ENCODE measurements at places on chromosomes 1 and 21.

- DNase-seq = no peak
Measured at GRCh38 chr21:17506951-17507350, 5.9 kb upstream of the CXADR start.

DNA sequence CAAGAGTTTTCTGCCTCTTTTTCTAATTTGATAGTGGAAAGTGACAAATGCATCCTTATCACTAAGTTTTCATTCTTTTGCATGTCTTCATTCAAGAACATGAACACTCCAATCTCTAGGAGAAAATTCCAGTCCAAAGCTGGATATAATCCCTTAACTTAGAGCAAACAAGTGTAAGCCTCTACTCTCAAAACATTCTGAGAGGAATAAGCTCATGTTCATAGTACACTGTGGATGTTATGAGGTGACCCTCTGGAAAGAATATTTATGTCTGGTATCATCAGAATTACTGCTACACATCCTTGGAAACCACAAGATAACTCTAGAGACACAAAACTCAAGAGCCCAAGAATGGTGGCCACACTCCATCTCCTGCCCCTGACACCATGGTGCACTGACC, 15.1 kb downstream of the SIPA1L2 start:
- DNase-seq = no peak

GRCh38 chr1:5576011-5576672, 416.1 kb downstream of the NPHP4 start:
- DNase-seq = no peak

GRCh38 chr1:5811419-5811818, 180.8 kb downstream of the NPHP4 start:
- no peak for DNase-seq

GRCh38 chr1:223010582-223011504, 132.2 kb downstream of the TLR5 start:
- peak; percentile 31 for DNase-seq

GRCh38 chr1:61261595-61261994, 179.2 kb downstream of the NFIA start:
- DNase-seq = no peak

DNA sequence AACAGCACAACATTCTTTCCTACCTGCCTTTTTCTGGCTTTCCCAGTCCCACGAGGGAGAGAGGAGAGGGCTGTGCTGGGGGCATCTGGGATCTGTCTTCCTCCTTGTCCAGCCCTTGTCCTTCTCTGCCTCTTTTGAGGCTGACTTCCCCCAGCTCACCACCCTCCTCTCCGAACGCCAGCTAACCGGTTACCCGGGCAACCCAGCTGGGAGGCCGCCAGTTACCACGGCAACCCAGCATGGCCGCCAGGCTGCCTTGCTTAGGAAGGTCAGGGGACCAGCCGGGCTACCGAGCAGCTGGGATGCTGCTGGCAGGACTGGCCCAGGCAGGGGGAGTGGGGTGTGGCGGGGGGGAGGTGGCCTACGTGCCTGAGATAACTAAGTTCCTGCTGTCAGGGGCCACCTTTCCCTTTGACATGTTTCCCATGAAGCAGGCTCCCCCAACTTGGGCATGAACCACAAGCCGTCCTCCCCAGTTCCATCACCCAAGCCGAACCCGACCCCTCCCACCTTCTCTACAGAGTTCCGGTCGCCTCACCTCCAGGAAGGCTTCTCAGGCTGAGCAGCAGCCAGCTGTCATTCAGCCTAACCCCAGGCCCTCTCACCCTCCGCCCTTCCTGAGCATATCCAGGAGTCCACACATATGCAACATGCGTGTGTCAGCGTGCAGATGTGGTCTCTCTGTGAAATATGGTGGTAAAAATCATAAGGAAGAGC, 8.7 kb downstream of the PLEKHA6 start:
- peak; percentile 48 for DNase-seq

DNA sequence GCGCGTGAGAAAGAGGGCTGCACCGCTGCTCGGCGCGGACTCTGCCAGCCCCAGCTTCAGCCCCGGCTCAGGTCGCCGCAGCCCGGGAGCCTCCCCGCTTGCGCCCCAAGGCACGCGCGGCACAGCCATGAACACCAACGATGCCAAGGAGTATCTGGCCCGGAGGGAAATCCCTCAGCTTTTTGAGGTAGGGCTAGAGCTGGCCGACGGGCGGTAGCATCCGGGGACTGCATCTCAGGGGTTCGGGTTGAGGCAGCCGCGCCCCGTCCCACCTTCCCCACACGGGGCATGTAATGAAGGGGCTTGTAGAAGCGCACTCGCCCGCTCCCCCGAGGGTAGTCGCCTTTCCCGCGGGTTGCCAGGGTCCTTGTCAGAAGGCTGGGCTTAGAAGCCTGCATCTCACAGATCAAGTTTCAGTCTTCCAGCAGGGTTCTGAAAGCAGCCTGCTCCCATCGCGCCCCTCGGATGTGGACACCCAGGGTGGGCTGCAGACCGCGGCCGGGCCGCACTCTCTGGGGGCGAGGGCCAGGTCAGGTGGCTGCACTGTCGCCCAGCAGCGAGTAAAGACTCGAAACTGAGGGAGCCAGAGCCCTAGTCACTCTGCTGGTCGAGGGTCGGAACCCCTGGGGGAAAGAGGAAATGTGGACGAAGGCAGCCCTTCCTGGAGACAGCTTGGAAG, 507 bp downstream of the AK5 start:
- DNase-seq = peak; percentile 53

- no peak for DNase-seq
Measured at GRCh38 chr1:38730511-38731397, 128.8 kb downstream of the RRAGC start.

GRCh38 chr1:208031316-208031931, 120.5 kb upstream of the CD34 start:
- no peak for DNase-seq

DNA sequence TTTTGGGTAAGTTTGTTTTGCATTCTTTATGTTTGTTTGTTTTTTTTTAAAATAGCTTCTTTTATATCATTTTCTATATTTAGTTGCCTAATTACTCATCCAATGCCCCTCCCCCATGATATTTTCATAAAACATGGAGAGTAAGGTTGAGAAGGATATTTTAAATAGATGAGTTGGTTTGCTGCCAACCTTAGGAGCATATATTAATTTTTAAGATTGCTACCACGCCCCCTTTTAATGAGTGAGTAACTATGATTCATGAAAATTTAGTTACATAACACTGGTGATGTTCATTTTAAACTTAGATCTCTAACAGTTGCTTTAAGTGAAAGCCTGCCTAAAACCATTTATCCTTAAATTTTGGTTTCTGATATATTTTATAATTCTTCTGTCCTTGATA, 18.7 kb downstream of the TMEM50A start:
- no peak for DNase-seq

GRCh38 chr1:58745117-58745516, 38.7 kb downstream of the JUN start:
- no peak for DNase-seq

GRCh38 chr1:222798975-222799374, 15.9 kb upstream of the DISP1 start:
- DNase-seq = no peak

GRCh38 chr1:96565546-96565945, 156.0 kb upstream of the PTBP2 start:
- DNase-seq = no peak

DNA sequence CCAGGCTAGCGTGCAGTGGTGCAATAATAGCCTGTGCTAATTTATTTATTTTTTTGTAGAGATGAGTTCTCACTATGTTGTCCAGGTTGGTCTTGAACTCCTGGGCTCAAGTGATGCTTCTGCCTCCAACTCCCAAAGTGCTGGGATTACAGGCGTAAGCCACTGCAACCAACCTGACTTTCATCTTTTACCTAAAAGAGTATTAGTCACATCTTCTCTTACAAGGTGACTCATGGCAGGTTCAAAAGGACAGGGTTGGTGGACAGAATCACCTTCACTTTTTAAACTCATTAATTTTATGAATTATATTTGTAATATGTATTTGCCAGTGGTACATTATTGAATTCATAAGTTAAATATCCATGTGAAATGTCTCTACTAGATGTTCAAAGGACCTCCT, 18.1 kb downstream of the JAM2 start:
- DNase-seq = no peak

GRCh38 chr1:154867064-154867825, 2.8 kb downstream of the KCNN3 start:
- peak; percentile 51 for DNase-seq

DNA sequence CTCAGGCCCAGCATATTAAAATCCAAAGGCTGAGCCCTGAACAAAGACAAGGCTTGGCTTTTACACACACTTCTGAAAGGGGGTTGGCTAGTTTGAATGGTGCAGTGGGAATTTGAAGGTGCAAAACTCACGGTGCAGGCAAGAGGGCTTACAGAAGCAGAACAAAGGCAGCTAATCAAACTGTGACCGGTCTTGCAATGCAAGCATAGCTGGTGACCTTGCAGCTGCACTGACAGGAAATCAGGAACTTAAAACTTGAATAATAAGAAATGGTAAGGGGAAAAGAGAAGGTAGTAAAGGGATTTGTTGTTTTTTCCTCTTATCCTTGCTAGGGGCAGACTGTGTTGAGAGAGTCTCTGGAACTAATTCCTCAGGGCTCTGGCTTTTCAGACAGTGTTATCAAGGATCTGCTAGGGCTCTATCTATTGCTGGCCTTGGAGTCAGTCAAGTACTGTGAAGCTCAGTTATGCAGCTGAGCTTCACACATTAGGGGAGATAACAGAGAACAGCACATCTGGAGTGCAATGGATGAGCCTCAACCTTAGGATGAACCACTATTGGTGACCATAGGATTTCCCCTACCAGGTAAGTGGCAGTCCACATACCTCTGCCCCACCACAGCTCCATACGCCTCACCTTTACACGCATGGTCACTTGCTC, 97.6 kb downstream of the PPIAL4G start:
- no peak for DNase-seq

DNA sequence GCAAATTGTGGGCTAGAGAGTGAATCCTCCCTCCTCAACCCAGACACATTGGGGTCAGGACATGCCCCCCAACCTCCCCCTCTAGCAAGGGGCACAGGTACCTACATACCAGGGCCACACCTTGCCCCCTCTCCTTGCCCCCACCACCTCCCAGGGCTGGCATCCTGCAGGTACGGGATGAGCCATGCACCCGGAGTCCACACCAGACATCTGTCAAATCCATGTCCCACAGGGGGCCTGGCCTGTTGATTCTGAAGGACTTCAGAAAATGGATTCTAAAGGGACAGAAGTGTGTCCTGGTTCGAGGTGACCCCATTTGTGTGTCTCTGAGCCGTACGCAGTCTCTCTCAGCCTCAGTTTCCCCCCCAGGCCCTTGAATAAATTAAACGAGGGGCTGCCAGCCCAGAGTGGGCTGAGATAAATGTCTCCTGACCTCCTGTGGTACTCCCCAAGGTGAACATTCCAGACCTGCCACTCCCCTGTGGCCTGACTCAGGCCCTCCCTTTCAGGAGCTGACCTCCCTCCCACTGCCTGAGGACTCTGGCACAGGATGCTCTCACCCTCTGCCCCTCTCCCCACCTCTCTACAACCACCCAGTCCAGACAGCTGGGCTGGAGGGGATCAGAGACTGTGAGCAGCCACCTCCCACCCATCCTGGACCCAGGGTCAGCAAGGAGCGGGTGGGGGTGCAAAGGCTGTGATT, 94.5 kb downstream of the EPHB2 start:
- no peak for DNase-seq

DNA sequence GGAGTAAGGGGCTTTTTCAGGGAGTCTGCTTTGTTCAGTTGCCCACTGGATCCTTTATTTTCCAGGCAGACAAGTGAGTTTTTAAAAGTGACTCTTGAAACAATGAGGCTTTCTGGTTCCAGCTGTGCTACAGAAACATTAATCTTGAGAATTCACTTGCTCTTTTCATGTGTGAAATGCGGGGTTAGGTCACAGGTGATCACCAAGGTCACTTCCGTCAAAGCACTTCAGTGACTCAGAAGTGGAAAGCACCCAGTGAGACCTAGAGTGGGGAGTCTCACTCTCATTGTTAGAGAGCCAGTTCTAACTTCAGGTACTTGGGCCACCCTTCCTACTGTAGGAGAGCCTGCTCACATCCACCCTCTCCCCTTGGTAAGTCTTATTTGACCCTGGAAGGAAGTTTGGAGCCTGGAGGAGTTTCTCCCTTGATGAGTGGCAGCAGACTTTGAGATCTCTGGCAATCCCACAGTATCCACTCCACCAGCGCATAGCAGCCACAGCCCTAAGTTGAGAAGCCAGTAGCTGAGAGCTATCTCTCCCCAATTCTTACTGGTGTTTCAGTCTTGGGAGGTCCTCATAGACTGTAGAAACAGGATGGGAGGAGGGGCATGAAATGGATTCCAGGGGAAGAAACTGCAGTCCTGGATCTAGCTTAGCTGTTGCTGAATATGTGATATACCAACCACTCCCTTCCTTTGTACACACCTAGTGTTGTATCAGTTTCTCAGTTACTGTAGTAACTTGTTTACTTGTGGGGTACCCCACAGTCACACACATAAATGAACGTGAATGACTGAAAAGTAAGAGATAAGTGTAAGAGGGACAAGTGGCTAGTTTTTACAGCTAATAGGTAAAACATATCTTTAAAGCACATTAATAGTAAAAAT, 3.1 kb downstream of the TACSTD2 start:
- no peak for DNase-seq

DNA sequence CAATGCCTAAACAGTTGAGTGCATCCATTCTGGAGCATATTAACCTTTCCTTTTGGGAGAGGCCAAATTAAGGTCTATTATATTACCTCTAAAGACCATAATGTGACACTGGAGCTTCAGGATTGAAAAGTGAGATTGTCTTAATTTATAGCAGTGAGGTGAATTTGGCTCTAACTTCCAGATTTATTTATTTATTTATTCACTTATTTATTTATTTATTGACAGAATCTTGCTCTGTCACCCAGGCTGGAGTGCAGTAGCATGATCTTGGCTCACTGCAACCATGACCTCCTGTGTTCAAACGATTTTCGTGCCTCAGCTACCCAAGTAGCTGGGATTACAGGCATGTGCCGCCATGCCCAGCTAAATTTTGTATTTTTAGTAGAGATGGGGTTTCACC, 19.1 kb downstream of the ZCCHC17 start:
- DNase-seq = no peak

GRCh38 chr1:201533836-201534235, 5.1 kb upstream of the NAV1 start:
- DNase-seq = no peak

DNA sequence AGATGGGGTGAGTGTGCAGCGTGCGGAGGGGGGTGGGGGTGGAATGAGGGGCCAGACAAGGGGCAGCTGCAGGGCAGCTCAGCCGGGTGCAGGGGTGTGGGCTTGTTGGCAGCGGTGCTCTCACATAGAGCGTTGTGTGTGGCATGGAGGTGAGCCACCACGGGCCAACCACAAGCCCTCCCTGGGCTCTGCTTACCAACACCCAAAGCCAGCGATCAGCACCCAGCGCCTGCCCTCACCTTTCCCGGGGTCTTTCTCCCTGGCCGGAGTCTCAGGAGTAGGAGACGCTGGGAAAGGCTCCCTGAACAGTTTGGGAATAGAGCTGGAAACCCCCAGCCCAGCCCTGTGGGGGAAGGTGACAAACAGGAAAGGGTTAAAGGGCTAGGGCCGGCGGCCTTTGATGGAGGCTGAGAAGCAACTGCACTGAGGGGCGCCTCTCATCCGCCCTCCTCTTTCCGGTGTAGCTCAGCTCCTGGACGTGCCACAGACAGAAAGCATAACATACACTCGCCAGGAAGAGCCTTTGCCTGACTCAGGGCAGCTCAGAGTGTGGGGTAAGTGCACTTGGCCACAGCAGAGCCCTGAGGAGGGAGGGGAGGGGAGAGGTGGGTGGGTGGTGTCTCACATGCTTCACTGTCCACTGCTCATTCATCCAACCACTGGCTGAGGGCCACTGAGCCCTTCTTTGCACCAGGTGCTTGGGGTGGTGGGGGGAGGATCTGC, 577 bp downstream of the IKBKE start:
- no peak for DNase-seq

GRCh38 chr1:99599678-99600175, 46.2 kb upstream of the PALMD start:
- DNase-seq = no peak

- no peak for DNase-seq
Measured at GRCh38 chr1:167554028-167554779, 642 bp upstream of the CREG1 start.
